ENCODE measurements at places on chromosomes 7 and 10. TPM values are rescaled to one million over a fixed set of nuclear protein-coding genes. Genes with fewer than 3 reads are reported as not detected.

The ZFYVE27 gene
- 38.4 TPM for polyA plus RNA-seq

The CLEC2L gene
- 1.6 TPM for polyA plus RNA-seq

The ACTL6B gene
- polyA plus RNA-seq, result 2.1 TPM

- no peak for DNase-seq
These were observed 56.9 kb upstream of the NPY start for GRCh38 chr7:24227068-24227467.

The SH2D4B gene
- 0.22 TPM for polyA plus RNA-seq

The GIMAP7 gene
- 3.4 TPM for polyA plus RNA-seq

All from testis (tissue), 5 donors.